ENCODE measurements at places on chromosomes 16 and 17.

DNA sequence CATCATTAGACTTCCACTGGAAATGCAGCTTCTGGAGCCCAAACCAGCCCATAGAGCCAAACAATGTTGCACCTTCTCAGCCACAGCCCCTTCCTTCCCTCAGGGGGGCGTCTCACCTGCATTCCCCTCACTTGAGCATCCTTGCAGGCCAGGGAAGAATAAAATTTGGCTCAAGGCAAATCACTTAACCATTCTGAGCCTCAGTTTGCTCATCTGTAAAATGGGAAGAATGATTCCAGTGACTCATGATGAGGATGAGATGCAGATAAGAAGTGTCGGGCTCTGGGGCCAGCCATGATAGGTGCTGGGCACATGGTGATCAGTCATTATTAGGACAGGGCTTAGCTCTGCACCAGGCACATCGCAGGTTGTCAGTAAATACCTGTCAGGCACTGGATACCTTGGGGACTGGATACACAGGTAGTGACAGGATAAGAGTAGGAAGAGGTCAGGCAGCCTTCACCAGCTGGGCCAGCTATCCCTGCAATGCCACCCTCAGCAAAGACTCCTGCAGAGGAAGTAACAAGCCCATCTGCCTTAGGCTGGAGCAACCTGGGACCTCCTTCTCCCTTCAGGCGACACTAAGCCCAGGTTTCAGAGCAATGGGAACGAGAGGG, 208.0 kb upstream of the TNRC6C start:
- no peak for DNase-seq

DNA sequence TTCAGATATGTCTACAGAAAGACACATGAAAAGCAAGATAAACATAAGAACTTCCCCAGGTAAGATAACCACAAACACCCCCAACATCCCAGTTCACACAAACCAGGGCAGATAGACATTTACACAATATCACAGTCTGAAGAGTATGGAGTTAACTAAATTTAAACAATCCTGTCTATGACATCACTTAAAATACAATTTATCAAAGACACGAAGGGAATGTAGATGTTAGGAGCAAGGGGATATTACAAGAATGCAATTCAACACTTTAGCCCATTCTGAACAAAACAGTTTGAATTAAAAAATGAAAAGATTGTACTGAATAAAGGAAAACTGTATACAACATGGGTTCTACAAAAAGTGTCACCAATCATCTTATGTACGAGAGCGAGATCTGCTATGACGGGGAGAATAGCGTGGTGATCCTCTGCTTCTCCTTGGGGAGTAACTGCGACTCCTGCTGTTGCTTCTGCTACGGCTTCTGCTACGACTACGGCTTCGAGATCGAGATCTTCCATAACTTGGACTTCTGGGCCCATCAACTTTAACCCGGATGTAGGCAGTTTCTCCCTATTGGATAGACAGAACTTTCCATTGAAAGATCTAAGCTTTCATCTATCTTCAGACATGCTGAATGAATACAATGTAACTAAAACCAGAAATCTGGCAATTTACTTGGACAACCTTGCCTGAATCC, 1.9 kb downstream of the SRSF1 start:
- DNase-seq, result peak; percentile 39

DNA sequence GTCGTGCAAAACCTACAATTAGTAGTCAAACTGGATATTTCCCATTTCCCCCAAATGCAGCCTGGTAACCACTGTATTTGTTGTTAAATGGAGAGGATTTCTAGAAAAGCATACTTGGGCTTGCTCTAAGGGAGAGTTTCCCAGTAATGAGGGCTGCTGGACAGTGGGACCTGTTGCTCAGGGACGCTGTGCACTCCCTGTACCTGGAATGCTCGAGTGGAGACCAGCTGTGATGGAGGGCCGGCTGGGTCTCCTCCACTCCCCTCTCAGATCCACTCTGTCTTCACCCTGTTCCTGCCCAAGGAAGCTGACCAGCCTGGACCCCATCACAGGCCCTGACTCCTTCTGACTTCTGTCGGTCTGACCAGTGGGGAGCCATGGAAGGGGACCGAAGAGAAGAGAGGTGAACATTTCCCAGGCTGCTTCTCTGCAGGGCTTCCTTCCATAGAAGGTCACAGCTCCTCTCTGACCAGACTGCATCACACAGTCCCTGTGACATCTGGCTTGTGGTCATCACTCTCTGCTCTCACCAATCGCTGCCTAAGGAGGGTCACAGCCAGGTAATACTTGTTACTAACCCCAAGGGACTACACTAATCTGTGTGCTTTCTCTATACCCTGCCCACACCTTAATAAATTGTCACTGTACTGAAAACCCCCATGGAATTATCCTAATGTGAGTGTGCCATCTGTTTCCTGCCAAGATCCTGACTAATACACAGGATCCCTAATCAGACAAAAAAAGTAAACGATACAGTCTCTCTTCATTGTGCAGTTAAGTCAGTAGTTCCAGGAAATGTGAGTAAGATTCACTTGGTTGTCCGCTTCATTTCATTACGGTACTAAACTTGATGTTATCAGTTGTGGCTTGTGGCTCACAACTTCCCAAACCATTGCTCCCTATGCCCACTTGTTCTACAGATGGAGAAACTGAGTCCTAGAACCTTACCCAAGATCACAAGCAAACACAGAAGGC, 102.4 kb downstream of the CCT6B start:
- peak; percentile 85 for DNase-seq

DNA sequence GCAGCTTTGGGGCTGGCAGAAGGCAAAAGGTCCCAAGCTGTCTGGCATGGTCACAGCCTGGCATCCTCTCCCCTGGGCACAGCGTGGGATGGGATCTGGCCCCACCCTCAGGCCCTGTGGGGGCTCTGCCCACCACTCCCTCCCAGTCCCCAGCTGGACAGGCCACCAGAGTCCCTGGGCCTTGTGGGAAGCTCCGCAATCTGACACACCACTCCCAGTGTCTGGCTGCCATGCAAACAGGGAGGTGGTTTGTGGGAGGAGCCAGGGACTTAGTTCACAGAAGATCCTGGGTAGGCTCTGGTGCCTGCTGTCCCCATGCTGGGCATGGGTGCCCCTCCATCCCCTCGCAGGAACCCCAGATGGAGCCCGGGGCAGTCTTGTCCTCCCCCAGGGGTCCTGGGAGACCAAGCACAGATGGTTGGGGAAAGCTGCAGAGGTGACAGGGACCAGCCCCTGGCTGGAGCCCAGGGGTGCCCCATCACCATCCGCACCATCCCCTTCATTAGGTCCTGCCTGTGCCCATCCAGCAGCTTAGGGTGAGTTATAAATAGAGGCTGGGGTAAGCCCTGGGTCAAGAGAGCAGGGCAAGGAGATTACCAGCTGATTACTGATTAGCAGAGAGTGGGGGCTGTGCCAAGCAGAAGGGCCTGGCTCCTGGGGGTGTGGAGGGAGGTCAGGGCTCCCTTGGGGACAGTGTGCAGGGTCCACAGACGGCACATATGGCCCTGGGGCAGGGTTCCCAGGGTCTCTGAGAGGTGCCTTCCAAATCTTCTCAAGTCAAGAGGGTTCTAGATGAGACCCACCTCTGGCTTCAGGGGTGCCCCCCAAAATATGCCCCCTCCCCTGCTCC, 6.2 kb downstream of the FSCN2 start:
- peak; percentile 60 for DNase-seq

DNA sequence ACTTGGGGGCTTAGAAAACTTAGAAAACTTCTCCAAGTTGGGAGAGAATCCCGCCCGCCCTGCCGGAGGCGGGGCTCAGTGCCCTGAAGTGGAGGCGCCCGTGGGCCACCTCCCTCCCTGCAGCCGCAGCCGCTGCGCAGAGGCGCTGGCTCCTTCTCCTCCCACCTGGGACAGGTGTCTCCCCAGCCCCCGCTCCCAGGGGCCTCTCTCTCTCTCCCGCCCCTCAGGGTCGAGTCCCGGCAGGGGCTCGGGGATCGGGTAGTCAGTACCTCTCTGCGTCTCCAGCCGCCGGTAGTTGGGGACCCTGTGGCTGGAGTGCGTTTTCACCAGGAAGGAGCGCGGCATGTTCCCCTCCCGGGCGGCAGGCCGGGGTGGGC, 257 bp downstream of the SNAI3 start:
- no peak for DNase-seq

DNA sequence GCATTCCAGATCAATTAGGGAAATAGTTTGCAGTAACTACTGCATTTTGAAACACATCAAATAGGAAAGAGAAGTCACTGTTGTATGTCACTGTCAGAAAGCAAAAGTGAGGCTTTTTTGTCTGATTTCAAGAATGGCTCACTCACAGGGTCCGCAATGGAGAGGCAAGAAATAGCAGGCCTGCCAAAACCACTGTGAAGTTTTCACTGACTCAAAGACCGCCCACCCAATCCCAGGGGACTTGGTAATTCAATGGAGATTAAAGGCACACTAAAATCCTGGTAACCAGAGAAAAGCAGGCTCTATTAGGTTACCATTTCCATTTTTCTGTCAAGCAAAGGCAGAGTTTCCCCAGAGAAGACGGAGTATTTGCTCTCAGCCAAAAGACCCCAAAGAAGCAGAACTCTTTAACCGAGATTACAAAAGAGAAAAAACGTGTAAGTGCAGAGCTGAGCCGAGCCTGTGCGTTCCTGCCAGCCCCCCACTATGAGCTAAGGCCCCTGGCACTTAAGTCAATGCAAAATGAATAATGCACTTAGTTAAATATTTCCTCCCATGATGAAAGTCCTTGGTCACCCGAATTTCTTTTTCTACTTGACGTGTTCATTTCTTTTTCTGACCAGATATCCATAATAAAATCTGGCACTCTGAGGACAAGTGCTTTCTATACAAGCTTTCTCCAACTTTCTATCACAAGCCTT, 57.0 kb downstream of the FOXL1 start:
- DNase-seq, result no peak

GRCh38 chr17:80874866-80875445, 116.7 kb upstream of the CHMP6 start:
- DNase-seq, result no peak

DNA sequence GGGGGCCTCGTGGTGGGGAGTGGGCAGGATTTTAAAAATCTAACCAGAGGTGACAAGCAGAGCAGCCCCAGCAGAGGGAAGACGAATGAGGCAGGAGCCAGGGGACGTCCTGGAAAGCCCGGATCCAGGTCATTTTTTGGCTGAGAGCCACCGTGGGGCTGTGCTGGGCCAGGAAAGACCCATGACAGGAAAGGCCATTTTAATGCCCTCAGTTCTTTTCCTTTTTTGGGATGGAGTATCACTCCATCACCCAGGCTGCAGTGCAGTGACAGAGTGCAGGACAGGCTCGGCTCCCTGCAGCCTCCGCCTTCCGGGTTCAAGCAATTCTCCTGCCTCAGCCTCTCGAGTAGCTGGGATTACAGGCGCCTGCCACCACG, 30.5 kb upstream of the JPH3 start:
- DNase-seq, result no peak
